ENCODE measurements at places on chromosomes 16 and 17. TPM values are rescaled to one million over a fixed set of nuclear protein-coding genes. Genes with fewer than 3 reads are reported as not detected.

GRCh38 chr17:75601057-75601987 lies 13.7 kb downstream of the MYO15B start:
- peak; percentile 31 for DNase-seq

GRCh38 chr16:10943064-10943353 lies 741 bp upstream of the DEXI start:
- no peak for DNase-seq

- DNase-seq: no peak
Measured at GRCh38 chr17:60229188-60229802, 79.5 kb downstream of the CA4 start.

DNA sequence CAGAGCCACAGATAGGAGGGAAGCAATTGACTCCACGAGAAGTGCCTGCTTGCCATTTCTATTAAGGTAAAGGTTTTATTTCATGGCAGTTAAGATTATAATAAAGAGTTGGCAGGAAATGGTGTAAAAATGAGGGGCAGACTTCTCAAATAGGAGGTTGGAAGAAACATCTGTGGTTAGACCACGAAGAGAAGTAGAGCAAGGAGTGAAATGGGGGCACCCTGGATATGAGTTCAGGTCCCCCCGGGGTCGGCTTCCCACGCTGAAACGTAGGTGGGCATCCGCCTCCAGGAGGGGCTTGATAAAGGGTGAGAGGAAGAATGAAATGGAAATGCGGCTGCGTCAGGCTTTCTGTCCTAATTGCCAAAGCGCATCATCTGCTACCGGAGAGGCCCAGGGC lies 209.1 kb downstream of the MAF start:
- DNase-seq: no peak

- DNase-seq: no peak
Measured at GRCh38 chr16:23902748-23903414, 67.1 kb downstream of the PRKCB start.

The OVCA2 gene
- 43.0 TPM for polyA plus RNA-seq

Data from naive B cell (primary cell).